GM23248 (cell line): ENCODE measurements at places on chromosomes 1 and 21. TPM values are rescaled to one million over a fixed set of nuclear protein-coding genes. Genes with fewer than 3 reads are reported as not detected.

Gene HTR6
- not detected in 2 replicates for total RNA-seq

Gene DMAP1
- 9.6 and 16.0 TPM in 2 replicates for total RNA-seq

Gene CELA3B
- total RNA-seq = not detected in 2 replicates

DNA sequence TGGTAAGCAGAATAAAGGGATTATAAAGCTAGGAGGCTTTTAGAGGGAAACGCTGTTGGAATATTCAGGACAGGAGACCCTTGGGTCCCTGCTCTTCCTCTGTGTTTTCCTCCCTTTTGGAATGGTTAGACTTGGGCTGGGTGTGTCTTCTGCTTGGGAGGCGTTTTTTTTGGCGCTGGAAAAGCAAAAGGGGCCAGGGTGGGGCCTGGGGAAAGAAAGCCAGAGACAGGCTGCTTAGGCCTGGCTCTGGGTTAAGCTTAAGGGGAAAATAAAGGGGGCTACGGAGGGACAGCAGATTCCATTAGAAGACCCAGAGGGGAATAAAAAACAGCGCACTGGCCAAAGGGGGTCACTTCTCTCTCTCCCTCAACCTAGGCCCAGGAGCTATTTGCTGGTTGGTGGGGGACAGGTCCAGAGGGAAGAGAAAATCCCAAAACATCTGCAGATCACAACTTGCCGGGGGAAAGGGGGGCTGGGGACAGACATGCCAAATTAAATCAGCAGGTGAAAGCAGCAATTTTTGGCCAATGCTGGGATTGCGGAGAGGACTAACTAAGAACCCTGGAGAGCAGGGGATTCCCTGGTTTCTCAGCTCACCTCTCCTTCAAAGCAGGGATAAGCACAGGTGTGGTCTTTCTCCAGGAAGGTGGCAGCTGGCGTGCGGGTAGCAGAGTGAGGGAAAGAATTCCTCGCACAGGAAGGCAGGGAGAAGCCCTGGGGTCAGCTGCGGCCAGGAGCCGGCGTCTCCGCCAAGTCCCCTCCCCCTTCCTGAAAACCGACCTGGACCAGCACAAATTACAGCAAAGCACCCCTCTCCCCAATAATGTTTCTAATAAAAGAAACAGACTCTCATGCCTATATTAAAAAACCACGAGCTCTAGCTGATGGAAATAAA, 82.2 kb upstream of the AK4 start:
- peak; percentile 13 for DNase-seq
- peaks cover 15% of the 10 kb centered on the region; the same call in 1 of the 2 replicates for H3K4me1 ChIP-seq
- H3K27me3 ChIP-seq = no peaks in the 10 kb centered on the region
- 0 out of 2 replicates have a peak overlapping the region, but pooled peaks have one; percentile 68 for H3K27ac ChIP-seq

DNA sequence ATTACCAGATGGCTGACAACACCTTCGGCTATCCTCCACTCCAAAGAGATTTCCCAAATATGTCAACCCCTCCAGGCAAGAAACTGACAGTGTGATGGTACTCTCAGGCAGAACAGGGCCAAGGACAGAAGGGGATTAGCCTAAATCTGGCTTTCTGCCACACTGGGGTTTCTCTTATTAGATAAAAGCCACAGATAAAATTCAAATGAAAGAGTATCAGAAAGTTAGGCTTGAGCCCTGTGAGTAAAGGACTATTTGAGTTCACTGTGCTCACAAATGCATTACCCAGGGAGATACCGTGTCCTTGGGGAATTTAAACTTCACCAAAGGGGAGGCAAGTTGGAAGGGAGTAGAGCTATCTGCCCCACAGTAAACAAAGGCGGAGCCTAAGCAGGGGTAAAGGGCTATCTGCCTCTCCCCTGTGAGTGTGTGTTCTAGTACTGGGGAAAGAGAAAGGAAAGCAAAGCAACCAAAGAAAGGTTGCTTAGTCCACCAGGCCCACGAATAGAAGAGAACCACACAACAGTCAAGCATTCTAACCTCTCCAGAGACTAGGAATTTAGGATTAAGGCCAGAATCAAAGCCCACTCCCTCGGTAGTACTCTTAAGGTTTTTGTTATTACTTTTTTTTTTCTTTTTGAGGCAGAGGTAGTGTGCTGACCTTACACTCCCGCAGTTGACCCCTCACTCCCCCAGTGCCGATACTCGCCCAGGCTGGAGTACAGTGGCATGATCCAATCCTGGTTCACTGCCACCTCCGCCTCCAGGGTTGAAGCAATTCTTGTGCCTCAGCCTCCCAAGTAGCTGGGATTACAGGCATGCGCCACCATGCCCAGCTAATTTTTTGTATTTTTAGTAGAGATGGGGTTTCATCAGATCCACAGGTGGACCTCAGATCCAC, 12.7 kb downstream of the TPM3 start:
- peaks cover 64% of the 10 kb centered on the region for H3K4me1 ChIP-seq
- no peak for DNase-seq
- H3K27me3 ChIP-seq = no peaks in the 10 kb centered on the region
- H3K27ac ChIP-seq = peak overlapping the region; percentile 17; the same call in 1 of the 2 replicates

- H3K4me1 ChIP-seq = peaks cover 42% of the 10 kb centered on the region
- H3K27ac ChIP-seq = peak overlapping the region; percentile 84
- DNase-seq = peak; percentile 95
Observed at GRCh38 chr1:18922319-18922726, 20.0 kb upstream of the ALDH4A1 start.

DNA sequence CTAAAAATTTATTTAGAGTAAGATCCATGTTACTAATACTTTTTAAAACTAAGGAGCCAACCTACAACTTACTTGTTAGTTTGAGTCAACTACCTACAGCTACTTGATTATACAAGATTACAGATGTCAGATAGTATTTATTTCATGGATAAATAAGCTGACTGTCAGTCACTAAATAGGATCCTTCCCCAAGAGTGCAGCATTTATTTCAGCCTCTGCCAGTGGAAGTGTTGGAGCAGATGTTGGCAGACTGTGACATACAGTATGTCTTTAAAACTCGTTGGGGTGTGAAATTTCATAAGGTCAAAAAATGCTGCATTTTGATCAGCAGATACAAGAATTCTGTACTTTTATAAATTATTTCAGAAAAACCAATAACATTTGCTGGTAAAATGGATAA, 156.2 kb downstream of the AKT3 start:
- no peak overlapping the region for H3K27ac ChIP-seq
- no peaks in the 10 kb centered on the region for H3K36me3 ChIP-seq
- H3K4me3 ChIP-seq = no peak overlapping the region
- no peaks in the 10 kb centered on the region for H3K27me3 ChIP-seq

DNA sequence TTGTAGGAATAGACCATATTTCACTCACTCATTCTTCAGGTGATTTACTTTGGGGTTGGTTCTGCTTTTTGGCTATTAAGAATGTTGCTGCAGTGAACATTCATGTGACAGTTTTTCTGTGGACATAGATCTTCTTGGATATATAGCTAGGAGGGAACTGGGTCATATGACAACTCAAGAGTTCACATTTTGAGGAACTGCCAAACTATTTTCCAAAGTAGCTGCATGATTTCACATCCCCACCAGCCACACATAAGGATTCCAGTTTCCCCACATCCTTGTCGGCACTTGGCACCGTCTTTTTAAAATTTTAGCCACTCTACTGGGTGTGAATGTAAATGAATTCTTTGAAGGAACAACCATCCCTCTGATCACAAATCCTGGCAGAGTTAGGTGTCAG, 126.0 kb downstream of the PRDM2 start:
- no peak overlapping the region for H3K27ac ChIP-seq
- no peaks in the 10 kb centered on the region for H3K27me3 ChIP-seq
- no peak overlapping the region for H3K4me3 ChIP-seq
- H3K4me1 ChIP-seq = no peaks in the 10 kb centered on the region
- no peaks in the 10 kb centered on the region for H3K36me3 ChIP-seq

DNA sequence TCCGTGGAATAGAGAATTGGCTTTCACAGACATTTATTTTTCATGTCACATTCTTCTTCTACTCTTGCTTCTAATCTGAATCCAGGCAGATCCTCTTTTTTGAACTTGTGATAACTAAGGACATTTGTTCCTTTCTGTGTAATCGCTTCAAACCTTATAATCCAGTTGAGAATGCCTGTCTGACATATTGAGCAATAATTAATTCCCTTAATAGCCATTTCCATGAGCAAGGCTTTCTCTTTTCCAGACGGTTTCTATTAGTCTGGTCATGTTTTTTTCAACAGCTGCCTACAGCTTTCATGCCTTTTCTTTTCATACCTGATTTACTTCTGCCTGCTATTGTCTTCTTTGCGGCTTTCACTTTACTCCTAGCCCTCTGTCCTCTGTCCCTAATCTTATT, 163.4 kb downstream of the CYYR1 start:
- H3K4me1 ChIP-seq = peaks cover 25% of the 10 kb centered on the region
- no peaks in the 10 kb centered on the region for H3K36me3 ChIP-seq
- H3K27me3 ChIP-seq = no peaks in the 10 kb centered on the region

DNA sequence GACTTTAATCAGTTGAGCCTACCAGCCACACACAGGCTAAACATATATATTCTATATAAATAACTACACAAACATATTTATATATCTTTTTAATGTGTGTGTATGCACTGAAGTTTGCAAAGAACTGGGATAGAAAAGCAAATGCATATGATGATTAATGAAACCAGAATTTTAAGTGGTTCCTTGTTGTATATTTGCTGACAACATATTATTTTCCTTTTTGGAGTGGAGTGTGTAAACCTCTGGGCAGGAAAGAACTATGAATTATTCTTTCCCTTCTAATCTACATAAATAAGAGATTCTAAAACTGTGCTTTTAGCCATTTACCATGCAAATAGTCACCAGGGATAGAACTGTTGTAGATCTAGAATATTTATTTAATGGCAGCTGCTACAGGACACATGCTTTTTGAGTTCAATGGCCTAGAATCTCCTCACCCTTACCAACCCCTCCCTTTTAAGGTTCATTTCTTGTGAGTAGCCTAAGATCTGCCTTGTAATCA, 187.6 kb downstream of the BACH1 start:
- no peak overlapping the region for H3K27ac ChIP-seq
- H3K36me3 ChIP-seq = no peaks in the 10 kb centered on the region
- DNase-seq = no peak
